ENCODE measurements at places on chromosomes 2 and 18.

GRCh38 chr2:168032091-168032490, 215.3 kb downstream of the STK39 start:
- no peak for DNase-seq

DNA sequence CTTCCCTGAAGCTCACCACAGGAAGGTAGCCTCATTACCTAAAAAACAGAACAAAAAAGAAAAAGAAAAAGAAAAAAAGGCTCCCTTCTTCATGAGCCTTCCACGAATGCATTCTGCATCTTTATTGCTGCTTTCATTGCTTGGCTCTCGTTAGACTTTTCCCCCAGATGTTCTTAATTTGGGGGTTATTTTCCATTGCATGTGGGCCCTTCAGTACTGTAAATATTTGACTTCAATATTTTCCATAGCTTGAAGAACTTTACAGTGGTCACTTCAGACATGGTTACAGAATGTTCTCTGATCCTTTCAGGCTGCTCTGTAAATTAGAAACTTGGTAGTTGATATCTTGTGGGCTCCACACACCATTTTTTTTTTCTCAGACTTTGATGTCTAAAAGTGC, 65.6 kb upstream of the COPS8 start:
- no peak for DNase-seq

DNA sequence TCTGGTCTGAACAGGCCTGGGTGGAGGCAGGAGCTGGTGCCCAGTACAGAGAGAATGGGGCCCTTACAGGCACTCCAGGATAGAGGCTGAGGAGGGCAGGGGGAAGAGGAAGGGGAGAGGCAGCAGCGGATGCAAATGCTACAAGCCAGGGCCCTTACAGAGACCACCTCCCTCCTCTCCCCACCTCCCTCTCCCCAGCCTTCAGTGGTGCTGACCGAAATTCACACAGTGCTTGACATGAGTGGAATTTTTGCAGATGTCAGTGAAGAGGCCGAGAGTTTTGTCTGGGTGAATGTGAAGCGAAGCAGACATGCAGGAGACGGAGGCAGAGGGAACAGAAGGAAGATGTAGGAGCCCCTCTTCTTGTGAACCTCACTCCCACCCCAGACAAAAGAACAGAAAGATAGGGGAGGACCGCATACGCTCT, 31.9 kb downstream of the CIB4 start:
- DNase-seq, result no peak

DNA sequence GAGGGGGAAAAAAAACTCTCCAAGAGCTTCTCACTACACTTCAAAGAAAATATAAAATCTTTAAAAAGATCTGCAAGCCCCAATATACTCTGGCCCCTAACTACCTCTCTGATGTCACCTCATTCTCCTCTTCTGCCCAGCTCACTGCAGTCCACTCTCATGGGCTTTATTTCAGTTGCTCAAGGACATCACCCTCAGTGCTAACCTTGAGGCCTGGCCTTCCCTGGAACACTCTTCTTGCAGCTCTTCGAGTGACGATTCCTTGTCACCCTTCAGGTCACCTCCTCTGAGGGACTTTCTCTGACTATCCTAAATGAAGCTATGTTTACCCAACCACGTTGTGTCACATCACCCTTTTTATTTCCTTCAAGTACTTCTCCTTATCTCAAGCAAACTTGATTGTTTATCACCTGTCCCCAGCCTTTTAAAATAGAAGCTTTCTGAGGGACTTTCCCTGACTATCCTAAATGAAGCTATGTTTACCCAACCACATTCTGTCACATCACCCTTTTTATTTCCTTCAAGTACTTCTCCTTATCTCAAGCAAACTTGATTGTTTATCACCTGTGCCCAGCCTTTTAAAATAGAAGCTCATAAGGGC, 10.4 kb downstream of the RTTN start:
- no peak for DNase-seq

DNA sequence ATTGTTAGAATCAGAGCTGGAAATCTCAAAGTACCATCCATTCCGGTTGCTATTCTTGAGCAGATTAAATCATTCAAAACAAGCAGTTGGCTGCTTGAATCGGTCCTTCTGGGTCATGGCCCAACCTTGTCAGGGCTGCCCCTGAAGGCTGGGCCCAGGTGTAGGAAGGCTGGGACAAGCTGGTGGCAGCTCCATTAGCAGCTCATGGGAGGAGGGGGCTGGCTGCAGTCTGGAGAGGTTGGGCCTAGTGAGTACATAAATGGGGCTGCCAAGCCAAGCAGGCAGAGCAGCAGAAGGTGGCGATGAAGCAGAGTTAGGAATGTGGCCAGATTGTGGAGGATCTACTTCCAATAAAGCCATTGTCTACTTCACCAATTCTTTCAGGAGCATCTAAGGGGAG, 81.4 kb downstream of the ADCYAP1 start:
- DNase-seq, result no peak

Data from HT-29 (cell line).